ENCODE measurements at places on chromosomes 1 and 21. TPM values are rescaled to one million over a fixed set of nuclear protein-coding genes. Genes with fewer than 3 reads are reported as not detected.
A peak's percentile ranks its signal among the peaks of the same experiment; 100 is the strongest.

ASTN1 gene
- polyA plus RNA-seq: 1.4 TPM

SPATA1 gene
- 4.2 TPM for polyA plus RNA-seq

RXRG gene
- polyA plus RNA-seq: 3.3 TPM

- DNase-seq: peak; percentile 82
Measured at GRCh38 chr1:165144757-165145397, 211.6 kb downstream of the LMX1A start.

GRCh38 chr1:201173736-201174135 is 16.9 kb upstream of the IGFN1 start:
- no peak for DNase-seq

DNA sequence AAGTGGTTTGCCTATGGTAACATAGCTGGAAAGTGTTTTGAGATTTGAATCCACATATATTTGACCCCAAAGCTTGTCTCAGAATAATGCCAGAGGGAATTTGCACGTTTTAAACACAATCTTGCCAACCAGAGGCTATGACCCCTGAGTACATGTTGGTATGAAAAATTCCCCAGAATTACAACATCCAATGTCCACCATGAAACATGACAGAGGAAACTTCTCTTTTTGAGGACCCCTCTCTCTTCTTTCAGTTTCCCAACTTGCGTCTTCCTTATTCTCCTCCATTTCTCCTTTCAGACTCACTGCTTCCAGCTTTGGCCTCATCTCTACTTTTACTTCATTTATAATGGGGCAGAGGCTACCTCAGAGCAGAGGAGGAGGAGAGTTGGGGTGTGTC is 5.5 kb upstream of the KCNJ9 start:
- no peak for DNase-seq

GRCh38 chr1:183051546-183051945 is 28.3 kb downstream of the LAMC1 start:
- DNase-seq: no peak

DNA sequence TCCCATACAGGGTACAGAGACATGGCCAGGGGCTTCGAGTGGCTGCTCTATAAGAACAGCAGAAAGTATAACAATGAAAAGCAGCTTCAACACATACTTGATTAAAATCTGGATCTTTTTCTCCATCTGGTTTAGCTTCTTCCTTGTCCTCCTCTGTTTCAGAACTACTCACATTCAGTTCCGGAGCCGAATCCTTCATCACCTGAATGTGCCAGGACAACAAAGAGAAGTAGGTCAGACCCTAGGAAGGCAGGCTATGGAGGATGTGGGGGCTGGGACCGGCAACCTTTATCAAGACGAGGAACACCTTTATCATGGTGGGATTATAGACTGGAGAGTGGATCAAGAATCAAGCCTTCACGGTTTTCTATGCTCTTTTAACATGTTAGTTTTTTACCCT is 32.2 kb upstream of the RAP1GAP start:
- DNase-seq: no peak
